ENCODE measurements at places on chromosomes 4 and X.

DNA sequence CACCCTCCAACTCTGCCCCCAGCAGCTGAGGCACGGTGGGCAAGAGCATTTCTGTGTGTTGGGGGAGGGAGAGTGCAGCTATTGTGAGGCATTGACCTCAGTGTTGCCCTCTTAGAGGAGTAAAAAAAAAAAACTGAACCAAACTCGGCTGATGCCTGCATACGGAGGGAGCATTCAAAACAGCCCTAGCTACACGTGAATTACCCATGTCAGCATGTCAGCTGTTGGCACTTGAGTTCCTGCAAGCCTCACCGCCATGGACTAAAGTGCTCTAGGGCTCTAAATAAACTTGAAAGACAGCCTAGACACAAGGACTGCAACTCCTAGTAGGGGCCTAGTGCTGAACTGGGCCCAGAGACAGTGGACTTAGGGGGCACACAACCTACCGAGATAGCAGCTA lies 22.0 kb downstream of the ITIH6 start:
- H3K36me3 ChIP-seq, result no peaks in the 10 kb centered on the region
- no peak for DNase-seq
- peaks cover 3% of the 10 kb centered on the region for H3K27me3 ChIP-seq
- no peak overlapping the region for H3K4me3 ChIP-seq
- H3K4me1 ChIP-seq, result no peaks in the 10 kb centered on the region

GRCh38 chr4:12296366-12296765 lies 867.7 kb upstream of the HS3ST1 start:
- no peak overlapping the region for H3K4me3 ChIP-seq
- no peaks in the 10 kb centered on the region for H3K27me3 ChIP-seq
- H3K36me3 ChIP-seq, result no peaks in the 10 kb centered on the region
- H3K27ac ChIP-seq, result no peak overlapping the region
- H3K4me1 ChIP-seq, result no peaks in the 10 kb centered on the region

- DNase-seq, result no peak
- H3K36me3 ChIP-seq, result no peaks in the 10 kb centered on the region
- H3K4me3 ChIP-seq, result no peak overlapping the region
- H3K27me3 ChIP-seq, result no peaks in the 10 kb centered on the region
Observed at GRCh38 chrX:7109838-7110793, 37.4 kb upstream of the STS start.

DNA sequence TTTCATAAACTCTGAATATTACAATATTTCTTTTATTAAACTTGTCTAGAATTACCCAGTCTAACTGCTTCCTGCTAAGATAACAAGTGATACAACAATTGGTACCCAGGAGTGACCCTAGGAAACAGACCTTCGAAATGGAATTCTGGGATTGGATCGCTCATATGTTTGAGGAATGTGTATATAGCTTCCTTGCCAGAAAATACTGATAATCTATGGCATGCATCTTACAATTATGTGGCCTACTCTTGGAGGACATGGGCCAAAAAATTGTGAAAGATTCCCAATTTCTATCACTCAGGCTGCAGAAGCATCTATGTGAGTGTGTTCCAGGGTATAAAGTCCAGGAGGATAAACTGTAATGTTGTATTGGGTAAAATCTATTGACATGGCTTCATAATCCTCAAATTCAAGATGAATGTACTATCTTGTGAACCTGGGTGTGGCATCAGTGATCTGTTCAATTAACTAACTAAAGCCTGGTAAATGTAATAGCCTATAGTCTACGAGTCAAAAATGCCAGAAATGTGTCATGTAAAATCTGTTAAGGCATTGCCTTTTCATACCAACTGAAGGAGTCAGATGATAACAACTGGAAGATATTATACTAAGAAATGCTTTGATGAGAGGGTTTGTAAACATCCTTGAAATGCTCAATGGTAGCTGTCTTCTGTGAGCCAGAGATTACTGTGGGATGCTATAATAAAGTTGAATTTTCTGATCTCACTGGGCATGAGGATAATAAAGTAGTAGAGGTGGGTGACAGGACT lies 1499.3 kb downstream of the PCDH7 start:
- H3K27me3 ChIP-seq, result no peaks in the 10 kb centered on the region
- no peak overlapping the region for H3K4me3 ChIP-seq
- DNase-seq, result no peak
- no peak overlapping the region for H3K27ac ChIP-seq
- no peaks in the 10 kb centered on the region for H3K36me3 ChIP-seq
- no peaks in the 10 kb centered on the region for H3K4me1 ChIP-seq

- no peaks in the 10 kb centered on the region for H3K27me3 ChIP-seq
- H3K4me3 ChIP-seq, result no peak overlapping the region
- no peaks in the 10 kb centered on the region for H3K36me3 ChIP-seq
- H3K27ac ChIP-seq, result no peak overlapping the region
Observed at GRCh38 chrX:103913356-103914020, 48.9 kb upstream of the TMSB15B start.

DNA sequence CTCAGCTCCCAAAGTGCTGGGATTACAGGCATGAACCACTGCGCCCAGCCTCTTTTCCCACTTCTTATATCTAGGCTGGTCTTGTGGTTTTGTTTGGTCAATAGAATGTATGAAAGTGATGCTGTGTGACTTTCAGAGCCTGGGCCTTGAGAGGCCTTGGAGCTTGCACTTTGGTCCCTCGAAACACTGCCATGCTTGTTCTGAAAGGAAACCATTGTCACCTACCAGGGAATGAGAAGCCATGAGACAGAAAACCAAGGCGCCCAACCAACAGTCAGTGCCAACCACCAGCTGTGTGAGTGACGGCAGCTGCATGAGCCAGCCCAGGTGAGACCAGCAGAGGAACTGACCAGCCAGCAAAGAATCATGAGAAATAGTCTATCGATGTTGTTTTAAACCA lies 57.4 kb downstream of the SCD5 start:
- no peaks in the 10 kb centered on the region for H3K36me3 ChIP-seq
- H3K4me1 ChIP-seq, result no peaks in the 10 kb centered on the region
- H3K27me3 ChIP-seq, result no peaks in the 10 kb centered on the region
- no peak for DNase-seq
- H3K4me3 ChIP-seq, result no peak overlapping the region
- H3K27ac ChIP-seq, result no peak overlapping the region

All from uterus (tissue), 4 donors.